ENCODE measurements at places on chromosomes 5 and 9.

DNA sequence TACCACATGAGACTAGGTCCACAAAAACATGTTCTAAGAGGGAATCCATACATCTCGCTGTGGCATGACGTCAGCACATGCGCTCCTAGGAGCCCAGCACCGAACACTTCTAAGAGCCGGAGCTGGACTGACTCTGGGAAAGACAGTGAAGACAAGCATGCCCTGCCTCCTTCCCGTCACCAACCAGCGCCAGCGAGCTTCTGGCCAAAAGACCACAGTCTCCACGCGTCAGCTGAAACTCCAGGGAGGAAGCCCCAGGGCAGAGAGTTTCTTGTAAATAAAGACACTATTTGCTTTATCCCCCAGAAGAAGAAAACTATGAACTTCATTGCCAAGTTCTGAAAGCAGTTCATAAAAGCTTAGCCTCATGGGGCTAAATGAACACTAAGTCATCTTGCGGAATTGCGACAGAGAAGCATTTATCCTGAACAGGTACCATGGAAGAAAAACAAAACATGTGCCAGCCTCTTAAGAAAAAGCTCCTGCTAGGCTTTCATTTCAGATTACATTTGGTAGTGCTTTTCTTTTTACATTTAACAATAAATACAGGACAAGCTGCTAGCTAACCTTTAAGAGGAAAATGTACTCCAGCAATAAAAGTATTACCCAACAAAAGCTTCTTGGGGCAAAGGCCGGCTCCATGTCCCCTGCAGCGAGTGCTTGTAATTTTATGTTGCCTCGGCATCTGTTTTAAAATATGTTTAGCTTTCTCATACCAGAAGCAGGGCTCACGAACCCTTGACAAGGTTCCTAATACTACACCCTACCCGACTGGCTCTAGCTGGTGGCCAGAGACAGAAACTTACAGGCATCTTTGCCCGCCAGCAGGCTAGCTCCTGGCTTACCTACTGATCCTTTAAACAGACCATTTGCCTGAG is 96.5 kb downstream of the PRRT1B start:
- no peak for DNase-seq

DNA sequence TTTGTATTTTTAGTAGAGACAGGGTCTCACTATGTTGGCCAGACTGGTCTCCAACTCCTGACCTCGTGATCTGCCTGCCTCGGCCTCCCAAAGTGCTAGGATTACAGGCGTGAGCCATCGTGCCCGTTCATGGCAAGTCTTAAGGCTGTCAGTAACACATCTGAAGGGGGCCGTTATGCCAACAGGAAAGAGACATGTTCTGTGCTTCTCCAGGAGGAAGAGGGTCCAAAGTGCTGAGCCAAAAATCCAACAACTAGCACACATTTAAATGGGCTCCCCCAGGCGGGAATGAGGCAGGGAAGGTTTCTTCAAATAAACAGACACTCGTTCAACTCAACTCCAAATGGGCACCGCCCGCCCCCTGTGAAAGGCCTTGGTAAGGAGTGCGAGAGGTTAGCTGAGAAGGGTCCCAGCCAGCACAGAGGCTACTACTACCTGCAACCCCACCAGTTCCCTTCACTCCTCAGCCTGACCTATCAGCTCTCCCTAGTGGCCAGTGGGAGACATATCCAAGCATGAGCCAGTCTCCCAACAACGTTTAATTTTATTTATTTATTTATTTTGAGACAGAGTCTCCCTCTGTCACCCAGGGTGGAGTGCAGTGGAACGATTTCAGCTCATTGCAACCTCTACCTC is 84.1 kb upstream of the DMRT1 start:
- no peak for DNase-seq

DNA sequence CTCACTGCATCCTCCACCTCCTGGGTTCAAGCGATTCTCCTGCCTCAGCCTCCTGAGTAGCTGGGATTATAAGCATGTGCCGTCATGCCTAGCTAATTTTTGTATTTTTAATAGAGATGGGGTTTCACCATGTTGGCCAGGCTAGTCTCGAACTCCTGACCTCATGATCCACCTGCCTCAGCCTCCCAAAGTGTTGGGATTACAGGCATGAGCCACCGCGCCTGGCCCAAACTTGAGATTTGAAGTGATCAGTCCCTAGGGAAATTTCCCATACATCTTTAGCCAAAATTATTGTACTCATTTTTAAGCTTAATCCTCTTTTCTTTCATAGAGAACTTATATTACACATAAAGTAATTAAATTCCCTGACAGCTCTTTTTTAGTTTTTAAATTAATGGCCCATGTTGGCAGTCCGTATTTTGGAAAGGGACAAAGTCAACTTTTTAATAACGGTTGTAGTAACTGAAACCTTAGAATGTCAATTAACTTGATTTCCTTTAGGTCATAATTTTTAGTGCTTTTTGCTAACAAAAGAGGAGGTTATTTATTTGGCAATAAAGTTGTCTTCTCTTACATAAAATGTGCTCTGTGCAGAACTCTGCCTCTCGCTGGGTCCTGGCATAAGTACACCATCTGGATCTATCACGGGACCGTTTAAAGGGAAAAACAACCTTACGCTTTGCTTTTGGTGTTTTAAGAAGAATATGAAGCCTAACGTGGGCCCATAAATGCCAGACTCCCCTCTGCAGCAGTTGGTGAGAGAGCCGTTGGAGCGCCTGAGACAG is 142.3 kb upstream of the OTULINL start:
- no peak for DNase-seq

- no peak for DNase-seq
Observed at GRCh38 chr5:36396640-36397039, 94.9 kb upstream of the RANBP3L start.

DNA sequence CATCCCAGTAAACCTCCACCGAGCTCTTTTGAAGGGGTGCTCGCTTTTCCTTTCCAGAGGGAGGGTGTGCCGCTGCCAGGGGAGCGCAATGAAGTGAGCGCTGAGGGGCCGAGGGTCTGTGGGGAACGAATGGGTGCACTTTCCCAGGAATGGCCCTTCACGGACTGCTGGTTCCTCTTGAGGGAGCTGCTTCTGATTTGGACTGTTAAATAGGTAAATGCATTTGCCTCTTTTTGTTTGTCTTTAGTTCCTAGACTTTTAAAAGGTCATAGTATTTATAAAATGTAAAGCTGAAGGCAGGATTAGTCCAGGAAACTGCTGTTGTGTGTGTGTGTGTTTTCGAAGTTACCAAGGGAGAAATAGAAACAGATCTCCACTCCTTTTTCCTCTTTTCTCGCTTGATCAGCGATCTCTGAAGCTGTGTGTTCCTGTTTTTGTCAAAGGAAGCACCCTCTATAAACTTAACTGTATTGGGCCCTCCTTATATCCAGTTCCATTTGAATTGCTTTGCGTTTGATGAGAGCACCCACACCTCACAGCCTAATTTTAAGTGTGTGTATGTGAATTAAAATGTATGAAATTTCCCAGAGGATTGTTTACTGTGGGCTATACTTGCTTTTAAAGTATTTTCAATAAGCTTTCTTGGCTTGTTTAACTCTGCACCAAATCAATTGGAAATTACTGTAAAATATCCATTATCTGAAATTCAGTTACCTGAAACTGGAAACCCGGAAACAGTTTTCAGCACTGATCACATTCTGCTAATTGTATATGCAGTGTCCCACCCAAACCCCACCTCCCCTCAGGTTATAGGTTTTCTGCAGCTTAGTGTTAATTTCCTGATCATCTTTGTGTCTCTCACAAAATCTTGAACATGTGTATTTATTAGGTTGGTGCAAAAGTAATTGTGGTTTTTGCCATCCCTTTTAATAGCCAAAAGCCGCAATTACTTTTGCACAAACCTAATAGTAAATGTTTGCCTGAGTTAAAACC is 966 bp downstream of the SNX2 start:
- no peak for DNase-seq
